ENCODE measurements at places on chromosomes 11 and 22.

- DNase-seq: peak; percentile 29
Measured at GRCh38 chr11:110337570-110338193, 41.3 kb upstream of the RDX start.

- DNase-seq: no peak
Measured at GRCh38 chr11:34480314-34480713, 33.3 kb downstream of the ELF5 start.

DNA sequence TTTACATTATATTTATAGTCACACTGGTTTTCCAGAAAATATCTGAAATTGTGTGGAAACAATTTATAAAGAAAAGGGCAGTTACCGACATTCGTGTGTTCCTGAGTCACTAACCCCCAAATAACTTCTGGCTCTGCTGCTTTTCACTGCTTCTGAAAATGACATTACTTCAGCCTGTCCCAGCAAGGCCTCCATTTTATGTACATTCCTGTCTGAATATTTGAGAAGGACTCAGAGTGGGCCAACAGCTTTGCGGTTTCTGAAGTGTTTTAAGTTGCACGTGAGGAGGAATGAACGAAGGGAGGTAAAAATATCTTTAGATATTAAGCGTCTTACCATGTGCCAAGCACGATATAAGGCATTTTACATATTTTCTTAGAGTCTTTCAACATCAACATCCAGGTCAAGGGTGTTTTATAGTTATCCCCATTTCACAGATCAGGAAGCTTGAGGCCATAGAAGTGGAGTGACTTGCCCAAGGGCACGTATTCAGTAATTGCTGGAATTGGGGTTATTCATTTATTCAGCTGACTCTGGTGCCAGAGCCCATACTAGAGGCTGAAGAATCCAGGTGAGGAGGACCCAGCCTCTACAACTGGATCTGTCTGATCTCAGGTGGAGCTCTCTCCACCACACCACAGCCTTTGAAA lies 30.8 kb upstream of the WNT11 start:
- DNase-seq: no peak

- no peak for DNase-seq
Measured at GRCh38 chr11:77106321-77106720, 3.7 kb downstream of the OMP start.

DNA sequence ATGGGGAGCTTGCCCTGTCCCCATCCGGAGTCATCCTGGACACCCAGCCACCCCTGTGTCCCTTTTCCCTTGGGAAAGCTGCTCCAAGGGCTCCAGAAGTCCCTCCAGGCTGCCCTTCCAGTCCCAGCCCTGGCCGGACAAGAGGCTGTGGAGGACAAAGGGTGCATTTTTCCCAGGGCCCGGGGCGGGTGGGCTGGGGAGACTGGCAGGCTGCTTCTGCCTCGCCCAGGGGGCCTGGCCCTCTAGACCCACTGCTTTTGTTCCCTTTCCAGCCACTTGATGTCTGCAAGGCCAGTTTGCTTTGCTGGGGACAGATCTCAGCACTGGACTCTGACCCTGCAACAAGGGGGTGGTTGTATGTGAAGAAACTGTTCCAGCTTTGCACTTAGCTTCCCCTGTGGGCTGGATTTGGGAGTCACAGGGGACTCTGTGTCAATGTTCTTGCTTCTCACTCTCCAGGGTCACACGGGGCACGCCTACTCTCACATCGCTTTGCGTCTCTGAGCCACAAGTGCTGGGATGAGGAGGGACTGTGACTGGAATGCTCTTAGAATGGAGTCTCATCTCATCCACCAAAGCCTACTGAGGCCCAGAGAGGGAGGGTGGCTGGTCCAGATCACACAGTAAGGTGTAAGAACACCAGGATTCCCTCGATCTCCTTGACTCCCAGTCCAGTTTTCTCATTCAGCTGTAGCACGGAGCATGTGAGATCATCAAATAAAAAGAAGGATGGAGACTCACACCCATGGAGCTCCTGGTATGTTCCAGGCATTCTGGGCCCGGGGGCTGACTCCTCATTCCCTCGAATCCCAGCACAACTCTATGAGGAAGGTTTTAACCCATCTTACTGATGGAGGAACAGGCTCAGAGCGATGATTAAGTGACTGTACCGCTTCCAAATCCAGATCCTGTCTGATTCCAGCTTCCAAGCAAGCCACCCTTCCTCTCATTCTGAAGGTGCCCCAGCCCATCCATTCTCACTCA lies 59.9 kb downstream of the FBXO7 start:
- no peak for DNase-seq

DNA sequence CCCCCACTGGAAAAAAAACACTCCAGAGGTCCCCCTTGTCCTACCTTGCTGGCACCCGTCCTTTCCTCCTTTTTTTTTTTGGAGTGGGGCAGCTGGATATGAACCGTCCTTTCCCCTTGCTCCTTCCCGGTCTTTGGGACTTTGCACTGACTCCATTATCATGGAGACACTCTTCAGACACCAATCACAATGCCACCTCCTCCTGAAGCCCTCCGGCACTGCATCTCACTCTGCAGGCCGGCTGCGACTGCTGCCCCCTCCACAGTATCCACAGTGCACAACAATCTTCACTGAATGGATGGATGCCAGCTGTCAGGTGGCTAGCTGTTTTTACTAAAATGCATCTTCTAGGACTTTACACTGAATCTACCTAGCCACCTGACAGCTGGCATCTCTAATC lies 12.7 kb upstream of the RGL4 start:
- no peak for DNase-seq

- DNase-seq: no peak
Measured at GRCh38 chr11:66360406-66361073, 11.0 kb downstream of the SLC29A2 start.

- DNase-seq: no peak
Measured at GRCh38 chr11:130474637-130475400, 26.4 kb downstream of the ADAMTS15 start.

- DNase-seq: no peak
Measured at GRCh38 chr11:60345489-60345888, 18.4 kb downstream of the MS4A6E start.

DNA sequence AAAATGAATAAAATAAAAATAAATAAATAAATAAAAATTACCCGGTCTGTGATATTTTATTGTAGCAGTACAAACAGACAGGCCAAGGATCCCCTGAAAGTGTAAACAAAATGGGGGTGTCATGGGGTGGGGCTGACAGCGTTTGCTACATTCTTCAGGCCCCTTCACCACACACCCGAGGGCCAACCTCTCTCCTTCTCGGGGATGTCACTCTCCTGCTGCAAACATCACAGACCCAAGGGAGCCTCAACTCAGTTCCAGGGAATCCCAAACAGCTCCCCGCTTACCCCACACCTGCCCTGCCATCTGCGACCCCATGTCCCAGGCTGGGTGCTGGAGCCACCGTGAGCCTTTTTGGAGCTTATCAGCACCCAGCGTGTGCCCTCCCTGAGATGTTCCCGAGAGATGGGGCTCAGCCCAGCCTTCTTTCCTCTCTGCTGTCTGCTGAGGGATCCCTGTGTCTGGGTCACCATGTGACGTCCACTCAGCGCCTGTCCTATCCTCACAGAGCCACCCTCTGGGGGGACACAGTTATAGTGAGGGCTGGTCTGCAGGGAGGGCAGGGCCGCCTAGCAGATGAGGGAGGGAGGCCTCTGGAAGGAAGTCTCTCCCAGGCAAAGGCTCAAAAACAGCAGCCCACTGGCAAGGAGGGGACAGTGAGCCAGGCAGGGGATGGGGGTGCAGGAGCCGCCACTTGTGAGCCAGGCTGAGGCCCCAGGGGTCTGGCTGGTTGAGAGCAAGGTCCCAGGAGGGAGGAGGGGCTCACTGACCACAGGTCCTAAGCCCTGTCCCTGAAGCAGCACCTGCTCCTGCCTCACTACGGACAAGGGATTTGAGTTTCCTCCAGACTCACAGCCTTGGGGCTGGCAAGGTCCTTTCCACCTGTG lies 1041.6 kb downstream of the BRD1 start:
- DNase-seq: no peak

DNA sequence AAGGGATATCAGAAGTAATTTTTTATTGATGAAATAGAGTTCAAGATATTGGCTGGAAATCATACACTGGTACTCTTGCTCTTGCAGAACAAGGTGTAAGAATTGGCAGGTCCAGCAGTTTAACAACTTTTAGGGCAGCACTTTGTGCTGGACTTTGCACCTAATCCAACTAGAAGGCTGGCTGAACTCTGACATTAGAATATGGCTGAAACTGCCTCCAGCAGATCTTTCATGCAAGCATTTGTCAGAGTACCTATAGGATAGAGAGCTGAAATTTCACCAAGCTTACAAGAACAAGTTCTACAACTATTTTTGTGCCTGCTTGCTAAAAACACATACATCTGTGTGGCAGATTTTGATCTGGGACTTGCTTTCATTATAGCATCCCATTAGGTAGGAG lies 17.2 kb downstream of the HPS5 start:
- DNase-seq: no peak

DNA sequence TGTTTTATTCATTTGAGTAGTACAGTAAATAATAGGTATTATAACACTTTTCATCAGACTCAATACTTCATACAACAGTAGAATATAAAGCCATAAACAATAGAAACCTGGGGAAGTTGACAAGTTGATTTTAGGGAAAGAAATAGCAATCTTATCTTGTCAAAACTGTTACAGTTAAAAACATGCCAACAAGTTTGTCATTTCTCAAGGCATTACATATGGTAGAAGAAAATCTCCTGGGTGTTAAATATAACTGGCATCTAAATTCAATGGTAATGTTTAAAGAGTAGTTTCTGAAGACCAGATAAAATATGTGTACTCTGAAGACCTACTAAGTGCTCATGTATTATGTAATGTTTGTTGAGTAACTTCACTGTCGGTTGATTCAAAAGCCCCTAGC lies 75.1 kb downstream of the LRRC4C start:
- no peak for DNase-seq

DNA sequence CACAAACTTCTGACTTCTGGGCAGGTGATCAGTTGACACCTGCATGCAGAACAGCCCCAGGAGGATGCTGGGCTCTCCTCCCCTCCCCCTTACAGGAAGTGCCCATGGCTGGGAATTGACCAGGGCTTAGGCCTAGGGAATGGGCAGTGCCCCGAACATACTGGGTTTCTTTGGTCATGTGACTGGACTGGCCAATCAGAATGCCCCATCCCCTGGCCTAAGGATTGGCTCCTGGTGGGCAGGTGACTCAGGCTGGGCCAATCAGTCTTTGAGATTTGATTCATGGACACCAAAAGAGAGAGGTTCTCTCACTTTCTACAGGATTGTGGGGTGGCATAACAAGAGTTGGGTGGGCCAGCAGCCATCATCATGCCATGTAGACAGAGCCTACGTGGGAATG lies 37.1 kb downstream of the MCM5 start:
- no peak for DNase-seq

DNA sequence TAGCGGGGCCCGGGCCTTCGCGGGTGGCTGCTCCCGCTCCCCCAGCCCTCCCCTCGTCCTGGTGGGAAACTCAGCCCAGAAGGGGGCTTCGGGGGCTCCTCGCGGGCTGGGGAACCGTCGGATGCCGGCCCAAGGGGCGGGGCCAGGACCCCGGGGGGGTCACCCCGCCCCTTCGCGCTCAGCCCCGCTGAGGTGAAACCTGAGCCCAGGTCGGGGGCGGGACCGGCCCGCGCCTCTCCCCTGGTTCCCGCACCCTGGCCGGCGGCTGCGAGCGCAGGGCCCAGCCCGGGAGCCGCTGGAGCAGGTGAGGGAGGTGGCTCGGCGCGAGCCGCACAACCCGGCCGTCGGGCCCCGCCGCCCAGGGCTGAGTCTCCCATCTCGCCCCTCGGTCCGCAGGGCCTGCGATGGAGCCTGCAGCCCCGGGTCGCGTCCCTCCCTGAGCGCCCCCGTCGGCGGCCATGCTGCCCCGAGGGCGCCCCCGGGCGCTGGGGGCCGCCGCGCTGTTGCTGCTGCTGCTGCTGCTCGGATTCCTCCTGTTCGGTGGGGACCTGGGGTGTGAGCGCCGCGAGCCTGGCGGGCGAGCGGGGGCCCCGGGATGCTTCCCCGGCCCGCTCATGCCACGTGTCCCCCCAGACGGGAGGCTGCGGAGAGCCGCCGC lies at the start of gene LARGE2:
TSS of gene LARGE2 (plus strand) at position 232 of the 658 bp plus-strand sequence. CDS start at position 459, 227 bp downstream.
- no peak for DNase-seq

DNA sequence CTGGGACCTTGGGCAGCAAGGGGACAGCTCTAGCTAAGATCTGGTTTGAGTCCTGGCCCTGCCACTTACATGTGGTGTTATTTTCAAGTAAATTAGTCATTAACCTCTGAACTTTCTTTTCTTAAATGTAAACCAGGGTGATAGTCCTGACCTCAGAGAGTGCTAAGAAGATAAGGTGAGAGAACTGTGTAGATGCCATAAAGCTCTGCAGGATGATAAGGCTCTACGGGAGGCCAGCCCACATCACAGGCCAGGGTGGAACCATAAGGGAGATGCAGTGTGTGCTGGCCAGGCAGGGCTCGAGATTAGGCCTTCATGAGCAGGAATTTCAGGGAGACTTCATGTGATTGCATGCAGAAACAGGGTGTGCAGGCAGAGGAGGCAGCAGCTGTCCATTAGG lies 24.2 kb downstream of the NECTIN1 start:
- DNase-seq: no peak

GRCh38 chr11:69859275-69859934 lies 40.2 kb upstream of the FGF3 start:
- no peak for DNase-seq

DNA sequence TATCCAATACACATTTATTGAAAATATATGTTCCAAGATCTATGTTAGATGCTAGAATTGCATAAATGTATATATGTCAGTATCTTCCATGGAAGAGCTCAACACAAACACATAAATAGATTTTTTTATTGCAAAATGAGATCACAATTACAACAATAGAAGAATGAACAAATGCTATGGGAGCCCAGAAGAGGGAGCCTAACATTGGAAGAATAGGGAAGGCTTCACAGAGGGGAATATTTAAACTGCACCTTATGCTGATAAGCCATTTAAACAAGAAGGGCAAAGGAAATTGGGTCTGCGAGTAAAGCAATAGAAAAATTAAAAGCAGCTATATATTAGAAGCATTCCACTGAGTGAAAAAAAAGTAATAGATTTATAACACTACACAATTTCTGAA lies 96.1 kb upstream of the LRRC55 start:
- DNase-seq: no peak

GRCh38 chr11:80990885-80991284 lies 1550.1 kb upstream of the TENM4 start:
- DNase-seq: no peak

DNA sequence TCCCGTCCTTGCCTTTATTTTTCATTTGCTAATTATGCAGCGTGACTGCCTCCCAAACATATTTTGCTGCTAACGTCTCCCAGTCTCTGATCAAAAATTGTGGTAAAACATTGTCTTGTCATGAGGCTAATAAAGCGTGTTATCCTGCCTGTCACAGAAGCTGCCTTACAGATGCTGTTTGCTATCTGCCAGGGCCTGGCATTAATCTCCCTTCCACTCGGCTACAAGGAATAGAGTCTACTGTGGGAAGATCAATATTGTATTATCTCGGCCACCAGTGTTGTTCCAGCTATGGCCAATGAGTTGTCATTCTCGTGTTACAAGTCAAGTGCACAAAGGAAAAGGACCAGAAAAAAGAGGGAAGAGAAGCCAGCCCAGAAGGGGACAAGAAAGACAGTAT lies 100.3 kb downstream of the SEZ6L start:
- DNase-seq: no peak

- no peak for DNase-seq
Measured at GRCh38 chr22:47000888-47001287, 238.4 kb downstream of the TBC1D22A start.

- DNase-seq: no peak
Measured at GRCh38 chr11:11993839-11994238, 14.6 kb downstream of the DKK3 start.
